ENCODE measurements at places on chromosomes 5 and 9.
A peak's percentile ranks its signal among the peaks of the same experiment; 100 is the strongest.

DNA sequence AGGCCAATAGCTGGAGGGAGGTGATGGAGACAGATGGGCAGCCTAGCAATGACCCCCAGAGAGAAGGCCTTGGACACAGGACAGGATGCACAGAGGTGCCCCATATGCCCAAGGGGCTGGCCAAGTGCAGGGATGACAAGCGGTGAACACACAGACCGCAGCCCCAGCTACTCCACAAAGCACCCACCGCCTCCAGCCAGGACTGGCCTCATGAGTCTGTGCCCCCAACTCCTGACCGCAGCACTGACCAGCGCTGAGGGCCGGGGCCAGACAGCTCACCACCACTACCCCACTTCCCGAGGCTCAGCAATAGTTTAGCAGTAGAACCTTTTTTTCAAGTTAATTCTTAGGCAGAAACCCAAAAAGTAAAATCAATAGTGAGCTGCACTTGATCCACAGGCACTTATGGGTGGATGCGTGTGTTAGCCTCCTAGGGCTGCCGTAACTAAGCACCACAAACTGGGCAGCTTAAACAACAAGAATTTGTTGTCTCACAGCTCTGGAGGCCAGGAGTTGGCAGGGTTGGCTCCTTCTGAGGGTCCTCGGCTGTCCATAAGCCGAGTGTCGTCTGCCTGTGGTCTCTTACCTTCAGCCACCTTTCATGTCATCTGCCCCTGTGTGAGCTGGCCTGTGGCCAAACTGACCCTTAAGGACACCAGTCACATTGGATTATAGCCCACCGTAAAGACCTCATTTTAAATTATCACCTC is 14.1 kb downstream of the ROR2 start:
- peak overlapping the region; percentile 78 for H3K27ac ChIP-seq
- peaks cover 2% of the 10 kb centered on the region for H3K4me1 ChIP-seq
- H3K36me3 ChIP-seq = no peaks in the 10 kb centered on the region
- H3K4me3 ChIP-seq = no peak overlapping the region
- peak; percentile 15 for ATAC-seq

DNA sequence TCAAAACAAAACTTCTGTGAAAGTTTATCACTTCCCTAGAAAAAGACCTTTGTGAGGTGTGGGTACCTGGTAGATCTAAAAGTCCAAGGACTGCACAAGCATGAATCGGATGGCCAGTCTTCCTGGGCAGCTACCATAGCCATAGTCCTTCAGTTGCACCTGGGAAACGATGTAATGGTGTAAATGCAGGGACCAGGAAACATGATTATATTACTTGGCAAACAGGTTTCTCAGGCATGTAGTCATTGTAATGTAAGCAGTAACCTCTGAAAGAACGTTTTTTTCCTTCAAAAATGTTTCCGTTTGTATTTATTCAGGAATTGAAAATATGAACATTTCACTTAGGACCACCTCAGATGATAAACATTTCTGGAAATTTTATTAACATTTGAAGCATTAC is 433.4 kb downstream of the DTWD2 start:
- ATAC-seq = no peak
- no peaks in the 10 kb centered on the region for H3K36me3 ChIP-seq
- no peaks in the 10 kb centered on the region for H3K4me1 ChIP-seq
- H3K4me3 ChIP-seq = no peak overlapping the region

DNA sequence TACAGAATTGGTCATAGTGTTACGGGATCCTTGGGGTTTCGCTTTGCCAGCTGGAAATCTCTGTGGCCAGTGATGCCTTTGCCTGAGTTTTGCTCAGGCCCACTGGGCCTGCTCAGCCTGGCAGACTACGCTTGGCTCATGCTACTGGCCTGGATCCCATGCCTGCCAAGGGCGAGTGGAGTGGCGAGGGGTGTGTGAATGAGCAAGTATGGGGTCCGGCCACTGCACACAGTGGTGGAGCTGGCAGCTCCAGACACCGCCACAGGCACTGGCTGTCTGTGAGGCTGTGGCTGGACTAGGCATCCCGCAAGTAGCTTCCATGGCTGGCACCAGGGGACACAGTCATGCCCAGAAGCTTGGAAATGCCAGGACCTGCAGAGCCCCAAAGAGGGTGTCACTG is 240.3 kb downstream of the ARRDC3 start:
- H3K4me1 ChIP-seq = peaks cover 26% of the 10 kb centered on the region
- no peak overlapping the region for H3K27ac ChIP-seq
- no peak overlapping the region for H3K4me3 ChIP-seq
- ATAC-seq = no peak
- no peaks in the 10 kb centered on the region for H3K27me3 ChIP-seq
- H3K36me3 ChIP-seq = no peaks in the 10 kb centered on the region

DNA sequence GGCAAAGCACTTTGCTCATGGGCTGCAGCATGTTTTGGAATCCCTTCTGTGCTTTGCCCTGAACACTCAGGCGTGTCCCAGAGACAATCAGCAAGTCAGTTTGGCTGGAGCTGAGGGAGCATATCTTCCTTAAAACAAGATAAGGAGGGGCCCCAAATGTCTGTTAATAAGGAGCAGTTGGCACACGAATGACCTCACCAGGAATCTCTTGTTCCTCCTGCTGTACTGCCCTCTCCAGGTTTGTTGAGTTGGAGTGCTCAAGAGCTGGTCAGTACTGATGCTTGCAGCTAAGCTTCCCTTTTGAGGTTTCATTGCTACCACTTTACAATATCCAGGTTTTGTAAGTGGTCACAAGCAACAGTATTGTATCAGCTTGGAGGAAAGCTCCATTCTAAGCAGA is 101.3 kb upstream of the EGFLAM start:
- ATAC-seq = no peak
- no peak overlapping the region for H3K4me3 ChIP-seq
- H3K27me3 ChIP-seq = no peaks in the 10 kb centered on the region

DNA sequence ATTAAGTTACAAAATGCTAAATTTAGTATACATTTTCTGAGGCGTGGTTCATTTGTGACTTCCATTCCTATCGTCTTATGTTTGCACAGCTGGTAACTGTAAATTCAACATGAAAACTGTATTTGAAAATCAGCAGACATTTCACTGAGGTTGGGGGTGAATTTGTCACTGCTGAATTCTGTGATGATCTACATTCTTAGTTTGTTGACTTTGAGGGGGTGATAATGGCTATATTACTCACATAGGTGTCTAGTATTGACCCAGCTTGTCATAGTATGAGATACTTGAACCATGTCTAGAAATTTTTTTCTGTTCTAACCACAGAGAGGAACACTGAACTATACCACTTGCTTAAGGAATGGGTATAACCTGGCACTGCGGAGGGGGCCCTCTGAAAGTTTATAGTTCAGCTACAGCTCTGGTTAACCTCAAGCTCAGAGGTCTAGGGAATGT is 313.3 kb downstream of the PIK3R1 start:
- ATAC-seq = no peak
- H3K27me3 ChIP-seq = no peaks in the 10 kb centered on the region
- H3K4me3 ChIP-seq = no peak overlapping the region
- no peaks in the 10 kb centered on the region for H3K36me3 ChIP-seq
- no peak overlapping the region for H3K27ac ChIP-seq

DNA sequence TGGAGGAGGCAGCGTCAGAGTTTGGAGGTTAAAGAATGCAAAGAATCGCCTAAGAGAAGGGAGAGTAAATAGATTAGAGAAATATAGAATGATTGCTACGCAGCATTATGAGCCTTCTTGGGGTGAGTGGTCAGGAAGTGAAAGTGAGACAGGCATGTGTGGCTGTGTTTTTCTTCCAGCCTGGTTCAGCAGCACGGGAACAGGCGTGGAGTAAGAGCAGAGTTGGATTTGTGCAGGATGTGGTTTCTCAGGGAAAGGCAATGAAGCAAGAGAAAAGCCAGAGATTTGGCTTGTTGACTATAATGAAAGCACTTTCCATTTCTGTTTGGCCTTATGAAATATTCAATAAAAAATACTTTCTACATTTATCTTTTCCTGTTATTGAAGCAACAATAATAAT is 34.3 kb upstream of the FRMD3 start:
- H3K27me3 ChIP-seq = no peaks in the 10 kb centered on the region
- H3K27ac ChIP-seq = no peak overlapping the region
- H3K4me1 ChIP-seq = no peaks in the 10 kb centered on the region
- no peaks in the 10 kb centered on the region for H3K36me3 ChIP-seq
- ATAC-seq = no peak
- no peak overlapping the region for H3K4me3 ChIP-seq

Data from gastroesophageal sphincter (tissue), 4 donors.